Activated CD4-positive, CD25-positive, alpha-beta regulatory T cell (primary cell): ENCODE measurements at places on chromosomes 6 and 20.

- no peak for DNase-seq
Measured at GRCh38 chr6:170082067-170082466, 208.8 kb downstream of the DLL1 start.

- no peak for DNase-seq
Measured at GRCh38 chr6:41755895-41756294, 8.7 kb upstream of the PGC start.

- DNase-seq, result no peak
Measured at GRCh38 chr6:63677282-63677681, 41.7 kb downstream of the PHF3 start.

DNA sequence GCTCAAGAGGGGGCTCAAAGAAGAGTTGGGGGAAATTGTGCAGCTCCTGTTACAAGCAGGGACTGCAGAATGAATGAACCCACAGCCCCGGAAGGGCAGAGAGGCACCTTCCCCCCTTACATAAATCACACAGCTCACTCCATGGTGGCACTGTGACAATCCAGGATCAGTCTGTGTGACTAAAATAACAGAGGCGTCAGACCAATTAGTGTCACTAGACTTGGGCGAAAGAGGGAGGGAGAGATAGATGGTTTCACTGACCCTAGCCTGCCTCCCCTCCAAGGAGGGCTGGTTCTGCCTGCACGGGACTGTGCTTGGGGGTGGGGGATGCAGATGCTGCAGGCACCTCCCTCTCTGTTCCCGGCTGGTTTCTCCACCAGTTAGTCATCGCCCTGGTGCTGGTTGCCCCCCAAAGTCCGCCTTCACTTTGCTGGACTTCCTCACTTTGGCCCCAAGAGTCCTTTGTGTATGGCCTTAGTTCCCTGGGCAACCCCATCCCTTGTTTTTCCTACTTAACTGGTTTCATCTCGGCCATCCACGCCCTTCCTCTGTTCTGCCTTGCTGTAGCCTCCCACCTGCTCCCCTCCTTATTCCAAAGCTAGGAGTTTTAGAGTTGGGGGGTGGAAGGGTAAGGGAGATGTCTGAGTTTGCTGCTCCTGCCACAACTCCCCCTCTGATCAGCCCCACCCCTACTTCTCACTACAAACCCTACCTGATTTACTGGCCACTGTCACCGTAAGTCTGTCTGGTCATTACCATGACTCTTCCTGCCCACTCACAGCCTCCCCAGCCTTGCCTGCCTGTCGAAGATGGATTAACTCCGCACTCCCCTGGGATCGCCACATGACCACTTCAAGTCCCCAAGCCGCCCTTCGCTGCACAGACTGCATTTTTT, 17.7 kb downstream of the CCDC167 start:
- DNase-seq, result no peak

DNA sequence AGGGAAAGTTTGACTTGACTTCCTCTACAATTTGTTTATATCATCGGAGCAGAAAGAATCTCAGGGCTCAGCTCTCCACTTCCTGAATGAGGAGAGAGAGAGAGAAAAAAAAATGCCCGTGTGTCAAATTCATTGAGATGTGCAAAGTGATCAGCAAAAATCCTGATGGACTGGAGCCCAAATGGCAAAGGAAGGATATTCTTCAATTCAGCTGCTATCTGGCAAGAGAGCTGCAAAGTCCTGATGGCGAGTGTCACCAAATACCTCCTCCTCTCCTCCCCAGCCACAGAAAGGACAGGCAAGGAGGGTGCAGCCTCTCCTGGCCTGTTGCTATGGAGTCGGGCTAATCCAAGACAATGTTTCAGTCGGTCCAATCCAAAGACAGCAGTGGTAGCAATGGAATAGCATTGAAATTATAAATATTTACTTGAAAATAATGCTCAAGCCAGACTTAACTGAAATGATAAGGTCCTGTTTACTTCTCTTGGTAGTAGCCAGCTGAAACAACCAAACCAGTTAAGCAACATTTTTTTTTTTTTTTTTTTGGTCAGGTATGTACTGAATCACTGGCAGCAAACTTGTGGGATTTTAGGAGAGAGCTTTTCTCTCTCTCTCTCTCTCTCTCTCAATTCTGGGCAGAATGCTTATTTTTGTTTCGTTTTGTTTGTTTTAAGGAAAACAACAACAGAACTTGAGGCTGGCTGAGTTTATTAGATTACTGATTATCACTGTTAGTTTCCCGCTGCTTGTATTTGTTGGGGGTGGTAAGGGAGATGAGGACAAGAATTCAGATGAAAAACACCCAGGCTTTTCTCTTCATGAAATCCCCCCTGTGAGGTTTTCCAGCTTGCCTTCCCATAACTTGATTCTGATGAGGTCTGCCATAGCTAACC, 204.2 kb downstream of the BCAS1 start:
- no peak for DNase-seq

GRCh38 chr6:51887859-51888258, 199.6 kb downstream of the PKHD1 start:
- DNase-seq, result no peak

GRCh38 chr6:140012150-140012549, 637.7 kb upstream of the CITED2 start:
- DNase-seq, result no peak
